ENCODE measurements at places on chromosomes 2 and 18.

GRCh38 chr18:28175930-28176697, 816 bp downstream of the CDH2 start:
- H3K27ac ChIP-seq: peak overlapping the region; percentile 67
- peak; percentile 84 for DNase-seq
- no peaks in the 10 kb centered on the region for H3K36me3 ChIP-seq
- H3K4me3 ChIP-seq: peak overlapping the region; percentile 91
- H3K27me3 ChIP-seq: no peaks in the 10 kb centered on the region

DNA sequence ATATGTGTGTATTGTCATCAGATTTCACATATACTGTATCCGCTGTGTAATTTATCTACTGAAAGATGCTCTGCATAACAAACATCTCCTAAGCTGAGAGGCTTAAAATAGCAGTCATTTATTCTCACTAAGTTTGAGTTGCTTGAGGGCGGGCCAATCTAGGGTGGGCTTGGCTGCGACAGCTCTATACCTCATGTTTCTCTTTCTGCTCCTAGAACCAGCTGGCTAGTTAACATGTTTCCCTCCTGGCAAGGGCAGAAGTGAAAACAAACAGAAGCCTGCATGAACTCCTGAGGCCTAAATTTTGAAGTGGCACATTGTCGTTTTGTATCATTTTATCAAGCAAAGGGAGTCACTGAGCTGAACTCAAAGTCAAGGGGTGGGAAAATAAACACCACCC, 585.0 kb upstream of the VRK2 start:
- no peak for DNase-seq
- H3K36me3 ChIP-seq: no peaks in the 10 kb centered on the region
- H3K4me1 ChIP-seq: no peaks in the 10 kb centered on the region
- no peak overlapping the region for H3K27ac ChIP-seq
- no peaks in the 10 kb centered on the region for H3K27me3 ChIP-seq

GRCh38 chr2:120498576-120499394, 152.8 kb downstream of the INHBB start:
- DNase-seq: no peak
- H3K4me1 ChIP-seq: no peaks in the 10 kb centered on the region
- H3K36me3 ChIP-seq: no peaks in the 10 kb centered on the region
- no peak overlapping the region for H3K27ac ChIP-seq
- peaks cover 6% of the 10 kb centered on the region for H3K27me3 ChIP-seq

DNA sequence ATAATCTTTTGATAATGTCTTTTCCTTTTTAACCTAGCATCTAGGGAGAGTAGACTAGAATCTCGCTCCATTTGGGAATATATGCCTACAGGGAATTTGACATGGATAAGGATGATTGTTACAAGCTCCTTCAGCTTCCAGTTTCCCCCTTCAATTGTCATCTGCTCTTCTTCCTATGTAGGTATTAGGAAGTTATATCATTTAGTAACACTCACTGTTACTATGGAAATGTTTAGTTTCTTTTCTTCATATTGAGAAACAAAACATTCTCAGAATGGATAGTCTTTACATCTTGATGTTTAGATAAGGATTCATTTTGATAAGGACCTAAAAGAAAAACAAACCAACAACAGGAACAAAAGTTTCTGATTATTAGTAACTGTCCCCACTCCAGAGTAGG, 127.6 kb downstream of the PHLPP1 start:
- no peak for DNase-seq
- H3K36me3 ChIP-seq: no peaks in the 10 kb centered on the region
- peaks cover 8% of the 10 kb centered on the region for H3K4me1 ChIP-seq
- H3K27me3 ChIP-seq: no peaks in the 10 kb centered on the region
- no peak overlapping the region for H3K27ac ChIP-seq
- H3K4me3 ChIP-seq: no peak overlapping the region

GRCh38 chr2:177712462-177712861, 319.9 kb downstream of the AGPS start:
- H3K27ac ChIP-seq: no peak overlapping the region
- no peaks in the 10 kb centered on the region for H3K27me3 ChIP-seq
- peak; percentile 1 for DNase-seq

GRCh38 chr2:219782737-219783348, 155.4 kb downstream of the SLC4A3 start:
- H3K36me3 ChIP-seq: no peaks in the 10 kb centered on the region
- no peaks in the 10 kb centered on the region for H3K4me1 ChIP-seq
- H3K4me3 ChIP-seq: no peak overlapping the region
- no peak for DNase-seq

GRCh38 chr18:51107082-51107481, 77.1 kb downstream of the SMAD4 start:
- no peaks in the 10 kb centered on the region for H3K27me3 ChIP-seq
- no peak overlapping the region for H3K4me3 ChIP-seq
- no peak overlapping the region for H3K27ac ChIP-seq

DNA sequence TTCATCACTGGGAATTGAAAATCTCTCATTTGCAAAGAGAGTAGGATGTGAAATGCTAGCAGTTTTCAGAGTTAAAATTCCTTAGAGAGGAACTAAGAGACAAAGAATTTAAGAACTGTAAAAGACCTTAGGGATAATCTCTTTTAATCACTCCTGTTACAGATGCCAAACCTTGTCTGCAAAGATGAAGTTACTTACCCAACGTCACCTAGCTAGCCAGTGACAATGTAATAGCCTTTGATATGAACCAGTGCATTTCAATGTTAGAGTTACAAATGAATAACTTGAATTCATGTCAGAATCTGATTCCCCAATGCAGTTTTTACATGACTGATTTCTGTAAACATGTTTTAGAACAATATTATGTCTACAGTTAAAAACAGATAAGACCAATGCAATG, 190.1 kb downstream of the LRP1B start:
- no peaks in the 10 kb centered on the region for H3K36me3 ChIP-seq
- H3K27me3 ChIP-seq: no peaks in the 10 kb centered on the region
- no peak overlapping the region for H3K27ac ChIP-seq
- H3K4me3 ChIP-seq: no peak overlapping the region

Data from osteoblast (primary cell).